NCI-H1694 (cell line): ENCODE measurements at places on chromosomes 12 and 14.

DNA sequence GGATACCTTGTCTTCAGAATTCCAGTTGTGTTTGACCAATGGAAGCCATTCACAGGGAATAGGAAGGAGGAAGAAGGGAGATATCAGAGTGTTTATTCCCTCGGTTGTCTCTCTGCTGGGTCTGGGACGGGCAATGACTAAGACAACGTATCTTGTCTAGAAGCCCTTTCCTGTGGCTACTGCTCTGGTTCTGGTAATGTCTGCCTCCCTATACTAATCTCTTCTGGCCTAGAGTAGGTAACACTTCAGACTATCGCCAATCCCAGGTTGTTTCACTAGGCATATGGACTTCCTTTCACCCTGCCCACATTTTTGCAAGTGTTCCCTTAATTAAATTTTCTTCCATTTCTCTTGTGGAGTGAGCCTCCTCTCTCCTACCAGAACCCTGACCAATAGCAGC lies 687.7 kb upstream of the TBX3 start:
- DNase-seq, result no peak

DNA sequence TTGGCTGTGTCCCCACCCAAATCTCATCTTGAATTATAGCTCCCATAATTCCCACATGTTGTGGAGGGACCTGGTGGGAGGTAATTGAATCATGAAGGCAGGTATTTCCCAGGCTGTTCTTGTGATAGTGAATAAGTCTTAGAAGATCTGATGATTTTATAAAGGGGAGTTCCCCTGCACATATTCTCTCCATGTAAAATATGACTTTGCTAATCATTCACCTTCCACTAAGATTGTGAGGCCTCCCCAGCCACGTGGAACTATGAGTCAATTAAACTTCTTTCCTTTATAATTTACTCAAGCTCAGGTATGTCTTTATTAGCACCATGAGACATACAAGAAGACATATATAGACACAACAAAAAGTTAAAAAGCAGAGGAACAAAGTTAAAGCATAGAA lies 120.0 kb downstream of the CPNE8 start:
- no peak for DNase-seq

- no peak for DNase-seq
Measured at GRCh38 chr12:121708313-121709063, 4.1 kb upstream of the TMEM120B start.

- no peak for DNase-seq
Measured at GRCh38 chr14:20334017-20334416, 938 bp upstream of the CCNB1IP1 start.

DNA sequence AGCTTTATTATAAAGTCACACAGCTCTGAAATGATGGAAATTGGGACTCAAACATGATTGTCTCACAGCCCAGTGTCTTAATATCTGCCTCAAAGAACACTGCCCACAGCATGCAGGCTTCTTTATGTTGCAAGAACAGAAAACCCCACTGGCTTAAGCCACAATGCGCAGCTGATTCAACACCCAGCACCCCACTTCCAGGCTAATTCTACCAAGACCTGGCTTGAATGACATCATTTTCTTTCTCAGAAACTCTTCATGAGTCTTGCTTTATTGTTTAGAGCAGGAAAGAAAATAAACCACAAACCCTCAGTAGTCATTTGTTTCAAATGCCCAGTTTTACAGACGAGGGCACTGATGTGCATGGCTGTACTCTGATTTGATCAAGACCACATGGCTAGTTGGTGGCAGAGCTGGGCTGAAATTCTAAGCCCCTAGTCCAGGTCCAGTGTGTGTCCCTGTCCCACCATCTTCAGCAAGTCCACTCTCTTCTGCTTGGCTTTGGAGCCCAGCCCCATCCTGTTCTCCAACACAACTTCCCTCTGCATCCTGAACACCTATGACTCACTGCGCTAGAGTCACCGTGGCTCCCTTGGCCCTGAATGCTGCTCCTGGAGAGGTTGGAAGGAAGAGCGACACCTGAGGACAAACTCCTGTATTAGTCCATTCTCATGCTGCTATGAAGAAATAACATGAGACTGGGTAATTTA lies 50.3 kb upstream of the SRSF5 start:
- no peak for DNase-seq

- no peak for DNase-seq
Measured at GRCh38 chr12:132259872-132260695, 69.3 kb downstream of the GALNT9 start.

- peak; percentile 24 for DNase-seq
Measured at GRCh38 chr12:85872497-85873091, 1.5 kb upstream of the NTS start.

- DNase-seq, result no peak
Measured at GRCh38 chr14:58296726-58297125, 1.6 kb upstream of the ARID4A start.

DNA sequence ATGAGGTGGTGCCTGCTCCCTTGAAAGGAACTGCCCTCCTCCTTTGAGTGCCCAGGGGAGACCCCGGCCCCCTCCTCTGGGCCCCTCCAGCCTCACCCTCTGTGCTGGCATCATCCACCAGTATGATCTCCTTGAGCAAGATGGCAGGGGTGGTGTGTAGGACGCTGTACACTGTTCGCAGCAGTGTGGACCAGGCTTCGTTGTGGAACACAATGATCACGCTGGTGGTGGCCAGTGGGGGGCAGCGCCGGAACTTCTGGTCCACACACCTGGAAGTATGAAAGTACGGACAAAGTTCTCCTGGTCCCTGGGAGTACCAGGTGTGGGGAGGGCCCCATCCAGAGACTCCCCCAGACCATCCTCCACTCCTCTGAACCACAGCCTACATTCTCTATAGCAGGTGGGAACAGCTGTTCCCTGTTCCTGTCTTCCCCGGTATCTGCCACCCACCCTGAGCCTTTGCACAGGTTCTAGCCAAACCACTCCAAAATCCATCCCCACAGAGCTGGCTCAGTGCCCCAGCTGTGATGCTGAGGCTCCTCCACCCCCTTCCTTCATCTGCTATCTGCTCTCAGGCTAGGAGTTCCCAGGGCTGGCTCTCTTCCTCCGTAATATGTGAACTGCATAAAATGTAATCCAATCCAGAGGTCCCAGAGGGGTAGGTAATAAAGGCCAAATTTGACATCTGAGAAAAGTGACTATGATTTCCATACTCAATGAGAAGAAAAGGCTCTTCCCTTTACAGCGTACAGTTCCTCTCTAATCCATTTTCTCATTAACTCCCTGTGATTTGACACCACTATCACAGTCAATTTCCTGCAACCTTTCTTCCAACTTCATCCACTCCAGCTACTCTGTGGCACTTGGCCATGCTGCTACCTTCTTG lies 13.9 kb downstream of the GALNT6 start:
- no peak for DNase-seq

DNA sequence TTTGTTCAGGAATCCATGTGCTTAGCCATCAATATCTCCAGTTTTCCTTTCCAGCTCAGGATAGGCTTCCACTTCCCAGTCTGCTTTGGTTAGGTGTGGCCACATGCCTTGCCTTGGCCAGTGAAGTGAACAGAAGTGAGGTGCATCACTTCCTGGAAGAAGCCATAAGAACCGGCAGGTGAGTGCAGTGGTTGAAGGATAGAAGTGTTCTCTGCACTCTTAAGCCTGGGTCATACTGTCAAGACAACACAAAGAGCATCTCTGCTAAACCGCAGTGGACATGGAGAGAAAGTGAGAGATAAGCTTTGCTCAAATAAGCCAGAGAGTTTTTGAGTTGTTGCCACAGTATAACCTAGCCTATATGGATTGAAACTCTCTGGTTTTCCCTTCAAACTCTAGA lies 11.4 kb downstream of the GNG2 start:
- DNase-seq, result no peak

DNA sequence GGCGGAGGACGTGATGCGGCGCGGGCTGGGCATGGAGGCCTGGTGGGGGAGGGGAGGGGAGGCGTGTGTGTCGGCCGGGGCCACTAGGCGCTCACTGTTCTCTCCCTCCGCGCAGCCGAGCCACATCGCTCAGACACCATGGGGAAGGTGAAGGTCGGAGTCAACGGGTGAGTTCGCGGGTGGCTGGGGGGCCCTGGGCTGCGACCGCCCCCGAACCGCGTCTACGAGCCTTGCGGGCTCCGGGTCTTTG lies 303 bp downstream of the GAPDH start:
- DNase-seq, result peak; percentile 67

DNA sequence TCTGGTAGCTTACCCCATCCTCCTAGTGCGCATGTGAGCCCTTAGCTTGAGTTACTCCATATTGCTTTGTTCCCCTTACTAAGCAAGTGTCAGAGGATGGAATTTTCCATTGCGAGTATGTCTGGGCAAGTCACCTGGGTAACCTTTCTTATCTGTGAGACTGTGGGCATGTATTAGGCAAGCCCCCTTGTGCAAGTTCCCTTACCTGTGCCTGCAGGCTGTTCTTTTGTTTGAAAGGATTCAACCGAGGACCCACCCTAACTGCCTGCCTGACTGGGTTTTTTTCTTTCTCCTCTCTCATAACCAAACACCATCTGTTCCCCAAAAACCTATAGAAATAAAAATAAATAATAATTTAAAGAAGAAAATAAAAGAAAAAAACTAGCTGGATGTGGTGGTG lies 22.3 kb upstream of the PPP2R5E start:
- no peak for DNase-seq

- no peak for DNase-seq
Measured at GRCh38 chr14:50719911-50720759, 52.0 kb upstream of the SAV1 start.
